Effector memory CD4-positive, alpha-beta T cell (primary cell): ENCODE measurements at places on chromosomes 7 and 10.

- no peaks in the 10 kb centered on the region for H3K27me3 ChIP-seq
- no peaks in the 10 kb centered on the region for H3K4me1 ChIP-seq
- no peak overlapping the region for H3K27ac ChIP-seq
- no peaks in the 10 kb centered on the region for H3K36me3 ChIP-seq
Observed at GRCh38 chr7:28272461-28272877, 91.9 kb upstream of the JAZF1 start.

- no peaks in the 10 kb centered on the region for H3K27me3 ChIP-seq
- no peak overlapping the region for H3K27ac ChIP-seq
- H3K36me3 ChIP-seq: no peaks in the 10 kb centered on the region
- no peak overlapping the region for H3K4me3 ChIP-seq
Observed at GRCh38 chr10:132392184-132392800, 4.7 kb upstream of the PWWP2B start.

DNA sequence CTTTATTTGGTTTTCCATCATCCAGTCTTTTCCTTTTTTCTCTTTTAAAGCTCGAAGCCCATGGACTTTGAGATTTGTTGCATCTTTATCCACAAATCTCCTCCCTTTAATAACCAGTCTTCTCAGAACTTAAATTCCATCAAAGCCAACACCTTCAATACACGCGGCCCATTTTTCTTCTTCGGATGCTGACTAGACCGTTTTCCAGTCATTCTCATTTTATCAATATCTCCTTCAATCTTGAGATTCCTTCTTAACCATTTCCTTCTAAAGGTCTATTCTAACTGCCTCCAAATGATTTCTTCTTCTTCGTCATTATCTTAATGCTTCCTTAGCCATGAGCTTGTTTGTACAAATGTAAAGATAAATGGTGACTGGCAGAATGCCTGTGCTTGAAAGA is 173.5 kb downstream of the BAMBI start:
- H3K27me3 ChIP-seq: no peaks in the 10 kb centered on the region
- no peak for DNase-seq
- no peaks in the 10 kb centered on the region for H3K4me1 ChIP-seq
- no peak overlapping the region for H3K4me3 ChIP-seq
- H3K27ac ChIP-seq: no peak overlapping the region
- no peaks in the 10 kb centered on the region for H3K36me3 ChIP-seq

- H3K36me3 ChIP-seq: peaks cover 78% of the 10 kb centered on the region
- H3K27me3 ChIP-seq: no peaks in the 10 kb centered on the region
Observed at GRCh38 chr7:100093498-100093897, 4.7 kb downstream of the COPS6 start.

DNA sequence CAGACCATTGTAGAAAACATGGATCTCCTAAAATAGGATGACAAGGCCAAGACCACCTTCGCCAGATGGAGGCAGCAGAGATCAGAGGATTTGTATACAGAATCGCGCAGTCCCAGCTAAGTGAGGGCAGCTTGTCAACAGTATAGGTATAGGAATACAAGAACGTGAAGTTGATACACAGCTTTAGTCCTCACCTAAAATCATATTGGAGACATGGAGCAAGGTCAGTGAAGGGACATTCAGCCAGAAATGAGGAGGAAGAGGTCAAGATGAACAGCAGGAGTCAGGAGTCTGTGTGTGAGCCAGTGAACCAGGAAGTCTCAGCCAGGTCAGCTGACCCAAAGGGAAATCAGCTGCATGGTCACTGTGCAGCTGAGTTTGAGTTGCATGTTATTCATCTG is 263.4 kb upstream of the PRKCQ start:
- no peak overlapping the region for H3K4me3 ChIP-seq
- no peaks in the 10 kb centered on the region for H3K27me3 ChIP-seq
- no peaks in the 10 kb centered on the region for H3K36me3 ChIP-seq
- no peak for DNase-seq
- H3K27ac ChIP-seq: no peak overlapping the region

- no peak overlapping the region for H3K27ac ChIP-seq
- no peak for DNase-seq
Observed at GRCh38 chr10:3122486-3123205, 49.9 kb downstream of the PITRM1 start.

DNA sequence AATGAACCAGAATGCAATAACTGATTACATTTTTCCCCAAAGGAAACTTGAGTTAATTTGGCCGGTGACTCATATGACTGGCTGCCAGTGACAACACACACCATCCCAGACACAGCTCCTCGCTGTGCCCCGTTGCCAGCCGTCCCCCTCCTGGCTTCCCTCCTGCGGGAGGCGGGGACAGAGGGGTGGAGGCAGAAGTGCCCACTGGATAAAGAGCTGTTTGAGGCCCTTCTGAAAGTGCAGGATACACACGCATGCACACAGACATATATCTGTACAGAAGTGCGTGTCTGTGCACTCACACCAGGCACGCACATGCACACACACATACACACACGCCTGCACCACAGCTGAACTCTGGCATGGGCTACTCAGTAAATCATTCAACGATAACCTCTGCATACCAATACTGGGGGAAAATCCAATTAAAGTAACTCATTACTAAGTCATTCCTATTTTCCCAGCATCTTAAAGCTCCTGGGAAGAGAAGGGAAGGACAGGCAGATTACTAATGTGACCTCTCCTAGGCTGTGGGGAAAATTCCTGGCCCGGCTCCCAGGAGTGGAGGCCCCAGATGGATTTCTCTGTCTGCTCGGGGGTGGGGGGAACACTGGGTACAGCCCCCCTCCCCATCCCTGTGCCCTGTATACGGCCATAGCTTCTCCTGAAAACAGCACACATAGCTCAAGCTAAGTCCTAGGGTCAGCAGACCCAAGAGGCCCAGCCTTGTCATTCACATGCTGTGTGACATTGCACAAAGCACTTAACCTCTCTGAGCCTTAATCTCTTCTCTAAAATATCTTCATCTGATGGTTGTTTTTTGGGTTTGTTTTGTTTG is 52.3 kb upstream of the MYL10 start:
- no peak overlapping the region for H3K4me3 ChIP-seq
- no peaks in the 10 kb centered on the region for H3K27me3 ChIP-seq
- no peak for DNase-seq

GRCh38 chr10:132162590-132163277 is 24.0 kb upstream of the DPYSL4 start:
- H3K4me3 ChIP-seq: no peak overlapping the region
- no peak for DNase-seq
- H3K4me1 ChIP-seq: peaks cover 24% of the 10 kb centered on the region
- H3K36me3 ChIP-seq: no peaks in the 10 kb centered on the region
- no peaks in the 10 kb centered on the region for H3K27me3 ChIP-seq

DNA sequence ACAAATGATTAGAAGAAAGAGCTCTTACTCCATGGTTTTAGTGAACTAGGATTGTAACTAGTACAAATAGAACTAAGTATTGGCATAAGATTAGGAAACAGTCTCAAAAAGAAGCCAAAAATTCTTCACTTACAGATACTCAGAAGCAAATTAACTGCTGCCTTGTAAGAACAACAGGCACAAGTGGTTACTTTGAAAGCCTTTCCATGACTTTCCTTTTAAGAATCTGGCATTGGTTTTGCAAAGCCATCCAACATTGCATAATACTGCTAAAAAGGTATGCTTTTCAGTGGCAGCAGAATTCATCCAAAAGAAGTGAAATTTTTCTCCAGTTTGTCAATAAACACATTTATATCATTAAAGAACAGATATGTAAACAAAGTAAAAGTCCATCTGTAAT is 126.8 kb upstream of the ODAD2 start:
- no peak overlapping the region for H3K27ac ChIP-seq
- DNase-seq: no peak
- peaks cover 18% of the 10 kb centered on the region for H3K36me3 ChIP-seq
- no peak overlapping the region for H3K4me3 ChIP-seq
- H3K4me1 ChIP-seq: no peaks in the 10 kb centered on the region

DNA sequence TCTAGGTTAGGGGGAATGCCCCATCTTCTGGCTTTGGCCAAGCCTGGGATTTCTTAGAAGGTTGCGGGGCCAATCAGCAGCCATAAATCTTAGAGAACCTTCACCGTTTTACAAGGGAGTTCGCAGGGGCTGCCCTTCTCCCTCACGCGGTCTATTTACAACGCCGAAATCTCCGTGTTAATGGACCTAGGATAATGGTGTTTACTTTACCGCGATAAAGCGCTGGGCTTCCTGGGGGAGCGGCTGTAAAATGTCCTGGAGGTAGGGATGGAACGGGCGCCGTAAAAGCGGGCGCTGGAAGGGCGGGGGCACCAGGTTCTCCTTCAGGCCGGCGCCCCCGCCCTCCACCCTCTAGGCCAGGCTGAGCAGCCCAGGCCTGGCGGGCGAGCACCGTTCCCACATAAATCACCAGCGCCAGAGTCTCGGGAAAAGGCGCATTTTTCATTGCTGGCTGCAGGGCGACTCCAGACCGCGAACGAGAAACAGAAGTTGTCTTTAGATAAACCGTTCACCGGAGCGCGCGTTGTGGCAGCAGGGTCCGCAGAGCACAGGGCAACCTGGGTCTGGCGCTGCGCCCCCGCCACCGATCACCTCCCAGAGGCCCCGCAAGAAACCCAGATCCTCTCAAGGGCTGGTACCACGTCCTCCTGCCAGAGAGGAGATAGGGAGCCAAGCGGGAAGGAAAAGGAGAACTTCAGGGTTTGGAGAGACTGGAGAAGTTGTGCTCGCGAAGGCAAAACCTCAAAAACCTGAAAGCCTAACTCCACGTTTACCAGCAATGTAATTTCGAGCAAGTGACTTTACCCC is 12.5 kb upstream of the NKX2-3 start:
- H3K27me3 ChIP-seq: peaks cover 15% of the 10 kb centered on the region
- H3K36me3 ChIP-seq: no peaks in the 10 kb centered on the region
- no peak overlapping the region for H3K4me3 ChIP-seq
- DNase-seq: no peak
- no peaks in the 10 kb centered on the region for H3K4me1 ChIP-seq

- no peaks in the 10 kb centered on the region for H3K27me3 ChIP-seq
- H3K4me3 ChIP-seq: no peak overlapping the region
- DNase-seq: no peak
- peaks cover 3% of the 10 kb centered on the region for H3K36me3 ChIP-seq
- H3K27ac ChIP-seq: no peak overlapping the region
Observed at GRCh38 chr10:102542800-102543418, 39.1 kb downstream of the SUFU start.

DNA sequence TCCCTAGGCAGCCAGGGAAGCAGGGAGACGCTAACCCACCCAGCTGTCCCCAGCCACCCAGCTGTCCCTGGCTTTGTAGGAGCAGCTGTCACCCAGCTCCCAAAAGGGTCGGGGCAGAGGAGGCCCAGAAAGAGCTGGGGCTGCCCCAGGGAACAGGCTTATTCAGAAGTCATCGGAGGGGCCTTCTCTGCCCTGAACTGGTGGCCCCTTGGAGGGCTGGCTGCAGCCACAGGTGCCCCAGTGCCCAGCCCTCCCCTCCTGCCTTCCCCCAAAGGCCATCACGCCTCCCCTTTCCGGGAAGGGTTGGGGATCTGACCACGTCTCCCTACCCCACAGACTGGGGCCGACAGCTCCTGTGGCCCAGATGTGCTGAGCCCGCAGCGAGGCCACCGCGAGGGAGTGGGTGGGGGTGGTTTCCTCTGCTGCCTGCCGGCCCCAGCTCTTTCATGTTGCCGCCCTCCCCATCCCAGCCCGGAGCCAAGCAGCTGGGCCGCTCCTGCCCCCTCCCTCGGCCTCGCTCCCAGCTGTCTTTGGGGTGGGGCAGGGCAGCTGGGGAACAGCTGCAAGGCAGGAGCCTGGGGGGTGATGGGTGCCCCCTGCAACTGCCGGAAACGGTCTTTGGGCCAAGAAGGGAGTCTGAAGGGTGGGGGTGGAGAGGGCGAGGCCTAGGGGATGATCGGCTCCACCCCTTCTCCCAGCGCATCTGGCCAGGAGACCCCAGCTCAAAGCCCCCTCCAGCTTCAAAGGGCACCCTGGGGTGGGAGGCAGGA is 16.8 kb downstream of the TRIM8 start:
- H3K4me3 ChIP-seq: peak overlapping the region; percentile 42
- H3K36me3 ChIP-seq: peaks cover 23% of the 10 kb centered on the region

GRCh38 chr7:15920953-15921352 is 234.5 kb upstream of the MEOX2 start:
- H3K4me1 ChIP-seq: no peaks in the 10 kb centered on the region
- no peaks in the 10 kb centered on the region for H3K27me3 ChIP-seq
- no peak overlapping the region for H3K4me3 ChIP-seq
- H3K36me3 ChIP-seq: no peaks in the 10 kb centered on the region
- no peak for DNase-seq

DNA sequence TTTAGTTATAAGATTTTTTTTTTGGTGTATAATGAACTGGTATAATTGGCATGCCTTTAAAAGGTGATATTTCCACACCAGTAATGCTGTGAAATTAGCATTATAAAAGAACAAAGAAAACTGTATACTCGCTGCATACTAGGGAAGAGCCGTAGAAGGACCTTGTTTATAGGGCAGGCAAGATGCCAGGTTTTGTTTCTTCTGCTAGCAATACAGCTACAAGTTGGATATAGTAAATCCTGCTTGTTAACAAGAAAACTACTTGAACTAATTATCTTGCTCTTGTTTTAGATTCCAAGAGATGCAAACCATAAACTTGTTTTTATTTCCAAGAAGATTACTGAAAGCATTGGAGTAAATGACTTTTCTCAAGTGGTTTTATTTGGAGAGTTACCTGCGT is 1.9 kb downstream of the DNAH11 start:
- no peak for DNase-seq
- H3K27ac ChIP-seq: no peak overlapping the region
- peaks cover 7% of the 10 kb centered on the region for H3K4me1 ChIP-seq

DNA sequence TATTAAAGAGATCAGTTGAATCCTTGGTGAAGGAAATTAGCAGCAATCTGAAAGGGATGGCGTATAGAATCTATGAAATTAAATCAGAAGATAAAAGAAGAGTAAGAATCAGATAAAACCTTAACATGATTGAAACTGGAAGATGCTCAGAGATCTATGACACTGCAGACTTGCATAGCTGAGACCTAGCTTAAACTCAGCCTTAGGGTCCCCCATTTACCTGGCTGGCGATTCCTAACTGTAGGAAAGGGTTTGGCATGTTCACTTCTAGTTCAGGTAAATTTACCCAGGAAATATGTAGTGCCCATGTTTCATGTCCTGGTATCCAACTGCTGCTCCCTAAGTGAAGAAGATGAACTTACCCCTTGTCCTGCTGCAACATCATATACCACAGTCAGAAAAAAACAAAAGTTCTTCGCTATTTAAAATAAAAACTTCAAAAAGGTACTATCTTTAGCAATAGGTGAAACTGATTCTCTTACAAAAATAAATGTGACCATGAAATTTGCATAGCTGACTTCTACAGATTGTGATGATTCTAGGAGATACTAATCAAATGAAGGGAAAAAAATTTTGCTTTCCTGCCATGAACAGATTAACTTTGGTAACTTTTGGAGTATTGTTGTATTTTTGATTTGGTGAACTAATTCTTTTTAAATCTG is 47.8 kb upstream of the TMEM243 start:
- no peak for DNase-seq
- H3K27ac ChIP-seq: no peak overlapping the region
- no peak overlapping the region for H3K4me3 ChIP-seq
- H3K36me3 ChIP-seq: no peaks in the 10 kb centered on the region
- no peaks in the 10 kb centered on the region for H3K27me3 ChIP-seq
- no peaks in the 10 kb centered on the region for H3K4me1 ChIP-seq

- H3K4me3 ChIP-seq: no peak overlapping the region
- peaks cover 21% of the 10 kb centered on the region for H3K4me1 ChIP-seq
- no peak for DNase-seq
- no peaks in the 10 kb centered on the region for H3K36me3 ChIP-seq
- no peak overlapping the region for H3K27ac ChIP-seq
Observed at GRCh38 chr7:142440906-142441411, 183.1 kb upstream of the PRSS58 start.

GRCh38 chr7:108413782-108414492 is 42.3 kb downstream of the NRCAM start:
- H3K4me3 ChIP-seq: no peak overlapping the region
- no peak overlapping the region for H3K27ac ChIP-seq
- no peak for DNase-seq
- H3K27me3 ChIP-seq: peaks cover 7% of the 10 kb centered on the region
